ENCODE measurements at places on chromosomes 2 and 18. TPM values are rescaled to one million over a fixed set of nuclear protein-coding genes. Genes with fewer than 3 reads are reported as not detected.

Gene PSMD1
- total RNA-seq = 52.7 TPM

GRCh38 chr2:105820691-105821090, 76.0 kb downstream of the NCK2 start:
- peak; percentile 70 for DNase-seq

- no peak for DNase-seq
Observed at GRCh38 chr2:11667194-11667593, 2.8 kb downstream of the NTSR2 start.

Gene DLX1
- 0.23 TPM for total RNA-seq

- DNase-seq = no peak
Observed at GRCh38 chr2:156625360-156626170, 189.4 kb downstream of the GPD2 start.

- no peak for DNase-seq
Observed at GRCh38 chr2:181046833-181047232, 66.4 kb downstream of the UBE2E3 start.

Gene EPB41L3
- total RNA-seq = 32.0 TPM

Gene EPHA4
- total RNA-seq = 17.9 TPM

GRCh38 chr2:236944561-236944960, 141.1 kb upstream of the COPS8 start:
- DNase-seq = peak; percentile 89

Gene CXCR1
- total RNA-seq = not detected

Gene CHRND
- not detected for total RNA-seq

DNA sequence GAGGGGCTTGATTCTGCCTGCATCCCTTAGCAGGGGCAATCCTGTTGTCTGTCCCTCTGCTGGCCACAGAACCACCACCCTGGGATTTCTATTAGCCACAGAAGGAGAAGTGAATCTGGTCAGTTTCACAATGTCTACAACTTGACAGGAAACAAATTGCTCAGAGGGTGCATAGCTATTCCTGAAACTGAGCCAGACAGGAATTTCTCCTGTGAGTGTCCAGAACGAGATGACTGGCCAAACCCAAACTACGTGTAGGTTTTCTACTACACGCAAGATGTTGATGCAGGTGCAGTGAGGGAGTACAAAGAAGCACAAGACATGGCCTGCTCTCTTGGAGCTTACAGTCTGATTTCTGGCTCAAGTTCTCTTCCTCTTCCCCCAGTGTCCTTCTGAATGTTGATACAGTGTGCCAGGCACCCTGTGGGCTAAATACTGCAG, 201.9 kb downstream of the CLIP4 start:
- DNase-seq = no peak

Gene RAB27B
- total RNA-seq = 0.42 TPM

DNA sequence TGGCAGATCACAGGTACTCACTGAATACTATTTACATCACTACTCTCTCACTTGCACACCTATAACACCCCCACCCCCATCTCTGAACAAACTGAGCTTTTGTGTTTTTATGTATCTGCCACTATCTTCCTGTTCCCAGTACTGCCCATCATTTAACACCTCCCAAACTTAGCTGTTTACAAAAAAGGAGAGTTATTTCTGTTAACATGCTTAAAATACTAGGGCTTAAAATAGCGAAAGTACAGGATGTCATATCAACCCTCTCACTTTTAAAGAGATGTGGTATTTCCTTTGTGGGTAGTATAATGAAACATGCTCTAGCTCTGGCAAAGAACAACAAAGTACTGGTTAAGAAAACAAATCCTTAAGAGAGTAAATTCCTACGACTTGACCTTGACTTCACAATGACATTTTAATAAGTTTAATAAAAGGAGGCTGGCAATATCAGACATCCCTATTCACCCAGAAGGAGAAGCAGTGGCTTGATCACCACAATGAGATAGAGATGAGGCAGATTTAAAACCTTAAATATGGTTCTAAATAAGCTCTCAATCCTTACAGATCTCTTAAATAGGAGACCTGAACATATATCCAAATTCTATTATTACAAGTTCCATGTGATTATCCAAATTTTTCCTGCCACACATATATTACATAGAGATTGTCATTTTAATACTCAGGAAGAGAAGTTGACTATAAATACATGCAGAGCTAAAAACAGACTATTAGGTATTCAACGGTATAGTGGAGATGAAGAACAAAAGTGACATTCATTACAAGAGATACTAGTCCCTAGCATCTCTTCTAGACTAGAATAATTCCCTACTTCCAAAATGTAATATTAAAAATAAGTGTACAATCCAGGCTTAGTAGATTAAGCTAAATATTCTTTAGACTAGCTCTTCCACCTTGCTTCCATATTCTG, 36.9 kb downstream of the TRAK2 start:
- no peak for DNase-seq

GRCh38 chr2:231260442-231261208, 62.2 kb downstream of the ARMC9 start:
- DNase-seq = no peak

GRCh38 chr2:234286118-234286598, 210.7 kb downstream of the ARL4C start:
- DNase-seq = no peak

Gene CRYGD
- total RNA-seq = not detected

GRCh38 chr18:50473881-50474280, 86.0 kb upstream of the MAPK4 start:
- no peak for DNase-seq

DNA sequence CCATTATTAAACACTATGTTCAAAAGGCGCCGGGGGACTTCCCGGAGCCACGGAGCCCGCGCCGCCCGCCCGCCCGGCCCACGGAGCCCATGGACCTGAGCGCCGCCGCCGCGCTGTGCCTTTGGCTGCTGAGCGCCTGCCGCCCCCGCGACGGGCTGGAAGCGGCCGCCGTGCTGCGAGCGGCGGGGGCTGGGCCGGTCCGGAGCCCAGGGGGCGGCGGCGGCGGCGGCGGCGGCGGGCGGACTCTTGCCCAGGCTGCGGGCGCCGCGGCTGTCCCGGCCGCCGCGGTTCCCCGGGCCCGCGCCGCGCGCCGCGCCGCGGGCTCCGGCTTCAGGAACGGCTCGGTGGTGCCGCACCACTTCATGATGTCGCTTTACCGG, 197 bp downstream of the GDF7 start:
- DNase-seq = no peak

Gene CTIF
- 137 TPM for total RNA-seq

Gene GPR45
- total RNA-seq = not detected

Gene KCNG2
- 1.7 TPM for total RNA-seq

GRCh38 chr2:66794070-66794469, 359.1 kb downstream of the MEIS1 start:
- no peak for DNase-seq
